ENCODE measurements at places on chromosomes 7 and 10.

- DNase-seq = peak; percentile 55
Measured at GRCh38 chr7:11343818-11344413, 370.2 kb downstream of the PHF14 start.

- DNase-seq = no peak
Measured at GRCh38 chr7:122027058-122027457, 117.0 kb downstream of the AASS start.

- DNase-seq = no peak
Measured at GRCh38 chr10:88530629-88531391, 52.3 kb downstream of the RNLS start.

GRCh38 chr10:35699848-35700486 is 57.9 kb upstream of the FZD8 start:
- DNase-seq = no peak

DNA sequence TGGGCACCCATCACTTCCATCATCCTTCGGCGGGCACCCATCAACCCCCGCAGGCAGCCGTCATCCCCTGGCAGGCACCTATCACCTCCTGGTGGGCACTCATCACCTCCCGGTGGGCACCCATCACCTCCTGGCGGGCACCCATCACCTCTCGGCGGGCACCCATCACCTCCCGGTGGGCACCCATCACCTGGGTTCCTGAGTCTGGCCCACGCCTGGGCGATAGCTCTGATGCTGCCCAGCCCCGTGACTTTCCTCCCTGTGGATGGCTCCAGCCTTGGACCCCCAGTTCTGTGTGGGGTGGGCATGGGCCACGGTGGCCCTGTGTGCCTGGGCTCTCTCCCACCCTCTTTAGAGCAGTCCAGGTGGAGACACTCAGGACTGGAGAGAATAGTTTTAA is 29.0 kb downstream of the PFKFB3 start:
- DNase-seq = no peak

DNA sequence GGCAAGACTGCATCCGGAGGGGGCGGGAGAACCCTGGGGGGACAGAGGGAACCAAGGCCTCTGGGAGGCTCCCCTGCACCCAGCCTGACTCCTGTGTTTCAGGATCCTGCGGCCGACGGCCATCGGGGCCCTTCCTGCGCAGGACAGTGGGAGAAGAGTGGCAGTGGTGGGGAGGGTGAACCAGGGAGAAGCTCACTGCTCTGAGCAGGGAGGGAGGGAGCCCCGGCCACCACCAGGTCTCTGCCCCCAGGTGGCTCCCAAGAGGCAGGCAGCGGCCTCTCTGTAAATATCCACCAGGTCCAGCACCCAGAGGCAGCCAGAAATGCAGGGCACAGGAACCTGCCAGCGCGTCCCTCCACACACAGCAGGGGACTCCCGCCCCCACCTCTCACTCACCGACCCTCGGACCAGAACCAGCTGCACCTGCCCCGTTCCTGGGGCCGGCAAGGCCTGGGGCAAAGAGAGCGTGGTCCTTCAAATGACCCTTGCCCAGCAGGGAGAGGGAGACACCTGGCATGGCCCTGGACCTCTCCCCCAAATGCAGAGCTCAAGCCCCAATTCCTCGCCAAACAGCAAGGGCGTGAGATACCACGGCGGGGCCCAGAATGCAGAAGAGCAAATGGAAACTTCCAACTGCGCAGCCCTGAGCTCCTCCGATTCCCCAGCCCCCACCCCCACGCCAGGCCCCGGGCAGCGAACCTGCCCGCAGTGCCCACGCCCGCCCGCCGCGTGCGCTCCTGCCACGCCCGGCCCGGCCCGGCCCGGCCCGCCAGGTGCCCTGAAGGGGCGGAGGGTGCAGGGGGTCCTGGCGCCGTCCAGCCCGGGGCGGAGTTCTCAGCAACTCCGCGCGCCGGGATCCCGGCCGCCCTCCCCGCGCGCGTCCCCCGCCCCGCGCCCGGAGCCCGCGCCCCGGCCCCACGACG is 805 bp downstream of the RASGEF1A start:
- no peak for DNase-seq

DNA sequence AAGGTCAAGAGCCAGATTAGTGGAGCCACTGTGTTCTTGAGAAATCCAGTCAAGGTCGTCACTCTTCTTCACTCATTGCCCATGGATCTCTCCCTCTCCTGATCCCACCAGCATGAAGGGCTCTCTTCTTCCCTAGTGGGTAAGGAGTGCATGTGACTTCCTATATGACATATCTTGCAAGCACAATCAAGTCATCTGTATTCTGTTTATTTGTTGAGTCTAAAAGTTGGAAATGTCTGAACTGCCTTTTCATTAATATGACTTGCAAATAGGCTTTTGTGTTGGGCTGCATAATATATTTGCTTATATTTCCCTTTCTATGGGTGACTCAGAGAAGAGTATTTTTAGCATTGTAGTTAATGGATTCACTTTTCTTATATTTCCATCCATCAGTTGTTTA is 313.7 kb upstream of the KMT2E start:
- DNase-seq = no peak

GRCh38 chr10:12279281-12279680 is 70.1 kb upstream of the CAMK1D start:
- DNase-seq = peak; percentile 93

DNA sequence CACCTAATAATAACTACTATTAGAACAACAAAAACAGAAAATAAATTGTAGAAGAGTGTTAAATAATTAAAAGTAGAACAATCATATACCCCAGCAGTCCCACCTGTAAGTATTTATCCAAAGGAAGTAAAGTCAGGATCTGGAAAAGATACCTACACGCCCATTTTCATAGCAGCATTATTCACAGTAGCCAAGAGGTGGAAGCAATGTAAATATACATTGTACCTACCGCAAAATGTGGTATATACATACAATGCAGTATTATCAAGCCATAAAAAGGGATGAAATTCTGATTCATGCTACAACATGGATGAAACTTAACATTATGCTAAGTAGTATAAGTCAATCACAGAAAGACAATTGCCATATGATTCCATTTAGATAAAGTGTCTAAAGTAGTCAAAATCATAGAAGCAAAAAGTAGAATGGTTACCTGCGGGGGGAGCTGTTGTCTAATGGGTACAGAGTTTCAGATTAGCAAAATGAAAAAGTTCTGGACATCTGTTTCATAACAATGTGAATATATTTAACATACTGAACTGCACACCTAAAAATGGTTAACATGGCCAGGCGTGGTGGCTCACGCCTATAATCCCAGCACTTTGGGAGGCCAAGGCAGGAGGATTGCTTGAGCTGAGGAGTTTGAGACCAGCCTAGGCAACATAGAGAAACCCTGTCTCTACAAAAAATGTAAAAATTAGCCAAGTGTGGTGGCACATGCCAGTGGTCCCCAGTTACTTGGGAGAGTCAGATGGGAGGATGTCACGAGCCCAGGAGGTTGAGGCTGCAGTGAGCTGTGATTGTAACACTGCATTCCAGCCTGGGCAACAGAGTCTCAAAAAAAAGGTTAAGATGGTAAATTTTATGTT is 6.0 kb upstream of the TMED4 start:
- DNase-seq = peak; percentile 66

DNA sequence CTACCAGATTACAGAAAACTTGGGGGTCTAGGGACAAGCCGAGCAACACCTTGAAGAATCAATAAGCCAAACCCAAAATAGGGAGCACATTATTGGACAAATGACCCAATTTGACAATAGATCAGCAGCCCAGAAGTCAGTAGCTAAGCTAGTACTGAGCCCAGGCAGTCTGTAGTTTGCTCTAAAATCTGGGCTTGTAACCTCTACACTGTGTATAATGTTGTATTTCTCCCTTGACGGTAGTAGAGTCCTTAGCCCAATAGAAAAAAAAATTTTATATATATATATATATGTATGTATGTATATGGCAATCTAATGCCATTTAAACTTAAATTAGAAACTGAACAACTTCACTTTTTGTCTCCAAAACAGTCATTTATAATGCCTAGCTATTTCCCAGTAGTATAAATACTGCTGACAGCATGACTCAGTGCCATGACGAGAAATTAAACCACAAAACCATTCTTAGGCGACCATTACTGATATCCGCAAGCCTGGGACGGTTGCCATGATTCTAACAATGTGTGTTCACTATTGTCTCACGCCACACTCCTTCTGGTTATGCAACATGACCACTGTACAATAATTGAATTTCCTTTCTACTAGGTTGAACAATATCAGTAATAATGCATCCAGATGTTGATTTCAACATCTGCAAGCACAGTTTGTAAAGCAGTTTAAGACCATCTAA is 110.5 kb downstream of the IPMK start:
- DNase-seq = no peak

- DNase-seq = no peak
Measured at GRCh38 chr10:78831461-78831860, 237.3 kb upstream of the ZMIZ1 start.

DNA sequence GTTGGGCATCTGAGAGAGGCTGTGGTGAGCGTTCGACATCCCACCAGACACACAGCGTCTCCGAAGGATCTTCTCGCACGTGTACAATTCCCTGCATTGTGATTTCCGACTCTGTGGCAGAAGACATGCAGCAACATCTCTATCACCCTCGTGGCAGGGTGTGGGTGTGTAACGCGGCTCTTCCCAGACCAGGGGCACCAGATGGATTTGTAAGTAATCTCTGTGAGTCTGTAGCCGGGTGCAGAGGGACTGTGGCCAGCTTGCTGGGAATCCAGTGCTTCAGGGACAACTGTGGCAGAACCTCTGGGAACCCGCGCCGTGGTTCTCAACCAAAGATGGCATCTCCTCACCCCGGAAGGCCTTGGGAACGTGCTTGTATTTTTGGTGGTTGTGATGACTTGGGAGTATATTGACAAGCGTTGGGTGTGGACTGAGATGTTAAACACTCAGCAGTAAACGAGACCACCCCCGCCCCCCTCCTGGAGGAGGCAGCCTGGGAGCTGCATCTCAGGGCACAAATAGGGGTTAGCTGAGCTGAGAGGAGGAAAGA is 21.2 kb downstream of the FOXL3 start:
- DNase-seq = no peak

DNA sequence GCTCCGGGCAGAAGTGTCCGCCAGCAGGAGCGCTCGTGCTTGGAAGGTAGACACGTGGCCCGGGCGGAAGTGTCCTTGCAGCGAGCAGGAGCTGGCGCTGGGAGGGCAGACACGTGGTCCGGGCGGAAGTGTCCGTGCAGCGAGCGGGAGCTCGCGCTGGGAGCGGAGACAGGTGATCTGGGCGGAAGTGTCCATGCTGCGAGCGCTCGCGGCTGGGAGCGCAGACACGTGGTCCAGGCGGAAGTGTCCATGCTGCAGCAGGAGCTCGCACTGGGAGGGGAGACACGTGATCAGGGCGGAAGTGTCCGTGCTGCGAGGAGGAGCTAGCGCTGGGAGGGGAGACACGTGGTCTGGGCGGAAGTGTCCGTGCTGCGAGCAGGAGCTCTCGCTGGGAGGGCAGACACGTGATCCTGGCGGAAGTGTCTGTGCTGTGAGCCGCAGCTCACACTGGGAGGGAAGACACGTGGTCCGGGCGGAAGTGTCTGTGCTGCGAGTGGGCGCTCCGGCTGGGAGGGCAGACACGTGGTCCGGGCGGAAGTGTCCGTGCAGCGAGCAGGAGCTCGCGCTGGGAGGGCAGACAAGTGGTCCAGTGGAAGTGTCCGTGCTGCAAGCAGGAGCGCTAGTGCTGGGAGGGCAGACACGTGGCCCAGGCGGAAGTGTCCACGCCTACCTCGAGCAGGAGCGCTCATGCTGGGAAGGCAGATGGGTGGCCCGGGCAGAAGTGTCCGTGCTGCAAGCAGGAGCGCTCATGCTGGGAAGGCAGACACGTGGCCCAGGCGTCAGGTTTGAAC is 41.1 kb upstream of the PRKAR1B start:
- no peak for DNase-seq

- DNase-seq = peak; percentile 98
Measured at GRCh38 chr10:123997486-123998196, 95.8 kb downstream of the CHST15 start.

GRCh38 chr7:45980181-45980905 is 59.3 kb upstream of the IGFBP3 start:
- DNase-seq = no peak

- no peak for DNase-seq
Measured at GRCh38 chr7:469563-469961, 50.1 kb downstream of the PDGFA start.

DNA sequence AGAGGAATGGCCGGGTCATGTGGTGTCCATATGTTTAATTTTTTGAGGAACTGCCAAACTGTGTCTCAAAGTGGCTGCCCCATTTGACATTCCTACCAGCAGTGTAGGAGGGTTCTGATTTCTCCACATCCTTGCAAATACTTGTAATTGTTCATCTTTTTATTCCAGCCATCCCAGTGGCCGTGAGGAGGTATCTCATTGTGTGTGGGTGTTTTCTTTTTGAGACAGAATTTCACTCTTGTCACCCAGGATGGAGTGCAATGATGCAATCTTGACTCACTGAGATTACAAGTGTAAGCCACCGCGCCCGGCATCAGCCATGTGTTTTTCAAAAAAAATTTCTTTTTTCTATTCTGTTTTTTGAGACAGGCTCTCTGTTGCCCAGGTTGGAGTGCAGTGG is 38.7 kb upstream of the DLG5 start:
- DNase-seq = peak; percentile 57

- DNase-seq = no peak
Measured at GRCh38 chr7:134731616-134732015, 47.8 kb upstream of the CALD1 start.

DNA sequence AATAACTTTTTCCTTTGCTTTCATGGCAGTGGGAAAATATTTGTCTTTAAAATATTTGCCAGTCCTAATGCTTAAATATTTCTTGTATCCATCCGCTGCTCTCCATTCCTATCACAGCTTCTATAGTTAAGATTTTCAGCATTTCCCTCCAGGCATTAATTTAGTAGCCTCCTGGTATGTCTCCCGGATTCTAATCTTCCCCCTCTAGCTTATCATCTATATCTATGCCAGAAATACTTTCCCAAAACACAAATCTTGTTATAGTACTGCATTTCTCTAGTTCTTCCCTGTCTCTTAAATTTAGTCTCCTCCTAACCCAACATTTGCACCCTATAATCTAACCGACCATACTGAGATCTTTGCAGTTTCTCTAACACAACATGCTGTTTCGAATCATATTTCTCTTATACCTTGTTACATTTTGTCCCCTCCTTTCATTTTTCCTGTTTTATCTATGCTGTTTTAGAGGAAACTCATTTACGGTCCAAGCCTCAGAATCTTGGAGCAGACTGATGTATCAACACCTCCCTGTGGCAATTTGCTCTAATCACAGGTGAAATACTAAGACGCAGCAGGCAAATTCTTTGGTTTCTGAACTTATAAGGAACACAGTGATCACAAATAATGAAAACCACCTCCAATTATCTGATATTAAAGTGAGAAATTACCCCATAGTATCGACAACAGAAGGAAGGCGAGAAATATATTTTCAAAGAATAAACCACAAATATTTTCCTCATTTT is 10.3 kb downstream of the CNTNAP2 start:
- DNase-seq = no peak
